ENCODE measurements at places on chromosomes 2 and 18.

DNA sequence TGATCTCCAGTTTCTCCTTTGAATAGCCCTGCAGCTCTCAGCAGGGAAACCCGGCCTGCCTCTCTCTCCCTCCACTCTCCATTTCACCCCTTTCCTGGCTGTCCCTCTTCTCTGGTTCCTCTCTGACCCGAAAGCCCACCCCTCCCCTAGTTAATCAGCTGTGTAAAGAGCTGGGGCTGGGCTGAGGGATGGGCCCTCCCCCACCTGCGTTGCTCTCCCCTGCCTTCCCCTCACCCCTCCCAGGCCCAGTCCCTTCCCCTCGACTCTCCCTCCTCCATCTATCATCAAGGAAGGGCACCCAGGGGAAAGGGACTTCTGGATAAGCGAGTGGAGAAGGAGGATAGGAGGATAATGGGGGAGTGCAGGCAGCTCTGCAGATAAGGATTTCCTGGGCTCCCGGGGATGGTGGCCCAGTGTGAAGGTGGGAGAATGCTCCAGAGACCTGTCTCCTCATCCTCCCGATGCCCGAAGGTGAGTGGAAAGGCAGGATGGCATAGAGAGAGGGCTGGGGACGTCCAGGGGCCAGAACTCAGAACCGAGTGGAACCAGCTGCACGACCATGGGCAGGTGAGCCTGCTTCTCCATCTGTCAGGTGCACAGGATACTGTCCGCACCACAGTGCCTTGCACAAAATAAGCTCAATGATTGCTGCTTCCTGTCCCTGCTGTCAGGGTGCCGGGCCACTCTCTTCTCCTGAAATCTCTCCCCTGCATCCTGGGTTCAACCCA is 12.0 kb downstream of the SLC30A3 start:
- DNase-seq, result no peak

DNA sequence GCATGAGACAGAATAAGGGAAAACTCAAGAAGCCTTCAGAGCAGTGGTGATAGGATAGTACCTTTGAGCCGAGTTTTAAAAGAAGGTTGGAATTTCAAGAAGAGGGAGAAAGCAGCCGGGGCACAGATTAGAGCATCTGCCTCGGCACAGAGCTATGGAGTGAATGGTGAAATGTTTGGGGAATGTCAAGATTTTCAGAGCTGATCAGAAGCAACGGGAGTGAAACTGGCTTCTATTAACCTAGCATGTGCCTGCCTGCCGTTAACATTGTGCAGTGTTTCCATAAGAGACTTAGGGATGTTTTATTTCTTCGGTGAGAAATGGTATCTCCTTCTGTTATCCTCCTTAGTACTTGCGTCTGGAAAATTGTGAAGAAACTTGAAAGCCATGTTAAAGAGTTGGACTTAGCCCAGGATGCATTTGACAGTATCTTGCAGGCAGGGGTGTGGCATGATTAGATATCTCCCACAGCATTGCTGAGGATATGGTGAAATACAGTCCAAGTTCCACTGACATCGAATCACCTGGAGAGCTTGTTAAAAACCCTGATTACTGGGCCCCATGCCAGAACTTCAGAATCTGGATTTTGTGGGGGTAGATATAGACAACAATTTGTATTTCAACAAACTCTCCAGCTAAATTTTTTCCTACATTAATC is 96.8 kb upstream of the PPP1CB start:
- no peak for DNase-seq

DNA sequence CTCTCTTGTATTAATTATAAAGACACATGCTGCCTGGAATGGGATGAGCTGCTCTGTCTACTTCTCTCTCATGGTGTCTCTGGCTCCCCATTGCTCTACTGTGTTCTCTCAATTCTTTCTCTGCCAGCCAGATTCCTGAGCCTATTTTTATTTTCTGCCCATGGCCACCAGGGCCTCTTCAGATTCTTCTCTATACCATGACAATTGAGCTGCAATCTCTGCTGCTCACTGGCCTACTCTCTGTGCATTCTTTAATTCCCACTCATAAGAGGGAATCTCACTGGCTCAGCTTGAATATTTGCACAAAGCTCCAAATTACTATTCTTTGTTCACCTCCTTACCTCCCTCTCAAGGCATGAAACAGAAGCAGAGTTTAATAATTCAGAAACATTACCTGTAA is 161.4 kb upstream of the GULP1 start:
- DNase-seq, result no peak

- DNase-seq, result no peak
Measured at GRCh38 chr2:42804891-42805290, 12.5 kb upstream of the HAAO start.
